ENCODE measurements at places on chromosomes 16 and 17.
A peak's percentile ranks its signal among the peaks of the same experiment; 100 is the strongest.

DNA sequence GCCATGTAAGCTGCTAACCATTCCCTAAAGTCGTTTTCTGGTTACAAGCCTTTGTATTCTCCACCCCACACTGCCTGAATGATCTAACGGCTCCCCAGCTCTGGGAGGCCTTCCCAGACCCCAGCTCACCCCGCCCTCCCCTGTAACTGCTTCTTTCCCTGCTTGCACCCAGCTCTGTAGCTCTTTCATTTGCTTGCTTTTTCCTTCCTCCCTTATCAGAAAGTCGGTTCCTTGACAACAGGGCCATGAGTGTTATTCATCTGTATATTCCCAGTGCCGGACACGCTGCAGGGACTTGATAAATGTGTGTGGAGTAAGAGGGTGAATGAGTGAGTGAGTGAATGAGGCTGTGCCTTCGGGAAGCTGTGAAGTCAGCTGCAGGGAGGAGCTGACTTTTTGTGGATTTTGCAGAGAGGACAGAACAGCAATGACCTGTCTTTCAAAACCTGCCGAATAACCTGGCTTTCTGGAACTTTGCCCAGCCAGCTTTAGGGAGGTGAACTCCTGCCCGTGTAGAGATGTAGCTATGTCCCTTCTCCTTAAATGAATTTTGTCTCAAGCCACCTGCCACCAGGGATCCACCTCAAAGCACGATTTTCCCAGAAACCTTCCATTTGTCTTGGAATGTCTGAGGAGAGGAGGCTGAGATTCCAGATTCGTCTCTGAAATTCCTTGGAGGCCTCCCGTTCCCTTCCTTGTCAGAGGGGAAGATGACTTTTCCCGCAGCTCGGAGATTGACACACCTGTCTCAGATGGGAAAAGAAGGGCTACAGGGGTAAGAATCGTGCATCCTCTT, 20.0 kb upstream of the CACNG4 start:
- DNase-seq: no peak

DNA sequence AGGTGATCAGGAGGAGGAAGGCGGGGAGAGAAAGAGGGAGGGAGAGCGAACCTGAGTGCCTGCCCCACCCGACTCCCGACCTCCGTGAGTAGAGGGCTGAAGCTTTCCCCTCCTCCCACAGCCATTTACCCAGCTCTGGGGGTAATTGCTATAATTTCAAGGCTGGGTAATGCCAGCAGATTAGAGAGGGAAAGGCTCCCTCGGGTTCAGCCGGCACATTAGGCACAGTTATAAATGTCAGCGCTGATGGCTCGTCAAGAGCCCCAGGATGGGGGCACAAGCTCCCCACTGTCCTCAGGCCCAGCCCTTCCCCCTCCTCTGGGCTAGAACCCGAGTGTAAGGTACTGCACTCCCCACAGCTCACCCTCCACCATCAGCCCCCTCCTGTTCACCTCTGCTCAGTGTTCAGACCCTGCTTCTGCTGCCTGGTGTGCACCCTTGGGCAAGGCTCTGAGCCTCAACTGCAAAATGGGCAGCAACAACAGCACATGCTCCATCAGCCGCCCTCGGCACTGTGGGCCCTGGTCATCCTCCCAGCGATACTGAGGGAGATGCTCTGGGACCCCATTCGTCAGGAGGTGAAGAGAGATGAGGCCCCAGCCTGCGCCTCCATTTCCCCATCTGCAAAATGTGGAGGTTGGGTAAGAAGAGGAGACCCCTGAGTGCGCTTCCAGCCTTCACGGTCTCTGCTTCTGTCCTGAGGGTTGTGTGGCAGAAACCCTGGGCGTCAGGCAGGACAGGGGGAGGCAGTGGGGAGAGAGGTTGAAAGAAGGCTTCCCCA, 77.2 kb downstream of the NT5M start:
- DNase-seq: no peak

- DNase-seq: no peak
Measured at GRCh38 chr17:39484178-39484577, 22.9 kb downstream of the CDK12 start.

DNA sequence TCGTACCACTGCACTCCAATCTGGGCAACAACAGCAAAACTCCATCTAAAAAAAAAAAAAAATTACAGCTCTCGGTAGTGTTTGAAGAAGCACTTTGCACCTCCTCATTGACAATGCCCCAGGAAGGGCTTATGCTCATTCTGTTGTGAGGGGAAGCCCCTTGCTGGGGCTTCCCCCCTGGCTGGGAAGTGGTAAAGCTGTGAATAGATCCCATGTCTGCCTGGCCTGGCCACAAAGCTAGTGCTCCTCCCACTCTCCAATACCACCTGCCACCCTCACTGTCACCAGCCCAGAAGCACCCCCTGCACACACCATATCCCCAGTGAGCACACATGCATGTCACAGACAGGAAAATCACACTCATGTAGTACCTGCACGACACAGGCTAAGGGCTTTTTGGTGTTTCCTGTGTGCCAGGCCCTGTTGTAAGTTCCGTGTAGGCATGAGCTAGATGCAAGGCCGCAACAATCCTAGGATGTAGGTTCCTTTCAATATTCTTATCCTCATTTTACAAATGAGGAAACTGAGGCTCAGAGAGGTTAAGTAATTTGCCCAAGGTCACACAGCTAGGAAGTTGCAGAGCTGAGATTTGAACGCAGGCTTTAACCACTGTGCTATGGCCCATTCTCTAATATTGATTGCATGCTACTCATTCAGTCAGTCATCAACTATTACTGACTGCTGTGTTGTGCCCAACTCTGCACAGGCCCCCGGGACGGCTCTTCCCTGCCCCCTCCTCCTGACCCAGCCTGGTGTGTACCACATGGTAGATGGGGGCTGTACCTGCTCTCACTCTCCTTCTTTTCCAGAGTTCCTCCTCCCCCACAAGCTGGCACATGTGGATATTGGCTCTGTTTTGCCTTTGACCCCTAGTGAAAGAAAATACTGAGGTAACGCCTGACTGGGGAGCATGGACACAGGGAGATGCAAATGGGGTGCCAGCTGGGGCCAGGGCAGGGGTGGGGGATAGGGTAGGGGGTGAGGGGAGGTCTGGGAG, 11.9 kb upstream of the COL1A1 start:
- DNase-seq: no peak

GRCh38 chr16:87203060-87203656, 114.0 kb downstream of the C16orf95 start:
- DNase-seq: peak; percentile 4

DNA sequence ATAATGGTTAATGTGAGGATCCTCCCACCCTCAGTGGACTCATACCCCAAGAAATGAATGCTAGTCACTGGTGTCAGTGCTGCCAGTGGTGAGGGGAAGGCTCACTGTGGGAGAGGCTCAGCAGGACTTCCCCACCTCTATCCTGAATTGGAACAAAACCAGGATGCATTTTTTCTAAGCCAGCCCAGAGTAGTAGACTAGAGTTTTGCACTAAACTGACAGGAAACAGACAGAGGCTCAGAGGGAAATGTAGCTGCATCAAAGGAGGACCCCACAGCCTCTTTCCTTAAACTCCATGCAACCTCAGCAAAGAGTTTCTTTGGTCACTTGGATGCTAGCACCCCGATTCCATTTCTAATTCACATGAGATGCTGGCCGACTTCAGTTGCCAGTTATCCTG, 10.7 kb upstream of the SKAP1 start:
- no peak for DNase-seq

DNA sequence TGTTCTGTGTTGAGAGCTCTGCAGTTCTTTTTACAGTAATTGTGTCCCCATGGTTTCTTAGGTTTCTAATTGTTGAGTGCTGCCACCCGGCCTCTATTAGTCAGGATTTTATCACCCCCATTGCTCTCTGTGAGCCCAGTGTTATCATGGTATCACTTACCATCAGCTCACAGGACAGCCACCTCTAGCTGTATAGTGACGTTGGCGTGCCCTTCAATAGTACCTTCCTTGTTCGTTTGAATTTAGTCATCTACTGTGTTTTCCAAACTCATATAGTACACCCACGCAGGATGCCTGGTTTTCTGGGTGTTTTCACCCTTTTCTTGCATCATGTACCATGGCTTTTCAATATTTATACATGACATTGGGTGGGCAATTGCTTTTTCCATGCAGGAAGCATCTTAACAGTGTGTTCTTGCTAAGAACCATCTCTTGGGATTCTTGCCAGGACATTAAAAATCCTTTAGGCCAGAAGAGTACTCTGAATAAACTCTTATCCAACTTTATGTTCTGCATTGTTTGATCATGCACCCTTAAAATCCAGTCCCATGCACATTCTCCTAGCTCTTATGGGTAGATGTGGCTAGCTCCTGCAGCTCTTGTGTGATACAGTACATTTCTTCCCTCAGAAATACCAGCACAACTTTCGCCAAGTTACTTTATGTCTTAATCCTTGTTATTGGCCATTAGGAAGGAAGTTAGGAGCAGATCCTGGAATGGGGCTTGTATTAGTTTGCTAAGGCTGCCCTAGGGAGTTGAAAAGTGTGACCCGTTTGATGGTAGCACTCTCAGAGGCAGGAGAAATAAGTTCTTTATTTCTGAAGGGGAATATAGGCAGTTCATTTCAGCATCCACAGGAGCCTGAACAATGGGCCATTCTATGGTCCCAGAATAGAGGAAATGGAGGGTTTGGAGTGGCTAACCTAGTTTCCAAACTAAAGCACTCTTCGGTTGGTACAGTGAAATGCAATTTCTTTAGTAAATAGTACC, 11.3 kb upstream of the ABCA10 start:
- no peak for DNase-seq

GRCh38 chr17:72053449-72053848, 67.4 kb upstream of the SOX9 start:
- no peak for DNase-seq

DNA sequence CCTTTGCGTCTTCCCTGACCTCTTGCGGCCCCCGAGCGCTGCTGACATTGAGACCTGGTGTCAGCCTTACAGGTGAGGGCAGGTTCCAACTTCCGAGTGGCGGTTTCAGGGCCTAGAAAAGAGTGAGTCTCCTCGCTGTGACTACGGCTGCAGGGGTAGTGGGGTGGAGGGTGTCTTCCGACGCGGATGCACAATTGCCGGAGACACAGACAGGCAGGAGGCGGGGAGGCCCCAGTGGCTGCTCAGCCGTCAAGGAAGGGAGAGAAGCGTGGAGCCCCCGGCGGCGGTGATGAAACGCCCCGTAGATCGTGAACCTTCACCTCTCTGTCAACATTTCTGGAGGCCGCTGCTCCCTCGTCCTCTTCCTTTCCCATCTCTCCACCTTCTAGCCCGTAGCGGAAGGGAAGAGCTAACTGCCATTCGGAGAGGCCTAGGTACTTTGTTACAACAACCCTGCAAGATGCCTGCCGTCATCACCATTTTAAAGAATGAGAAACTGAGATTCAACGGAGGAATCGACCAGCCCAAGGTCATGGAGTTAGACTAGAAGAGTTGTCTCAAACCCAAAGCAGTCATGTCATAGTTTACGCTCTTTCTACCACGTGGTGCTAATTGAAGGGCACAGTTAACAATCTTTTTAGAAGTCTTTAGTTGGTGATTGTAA, 485 bp downstream of the DNAJA3 start:
- no peak for DNase-seq

DNA sequence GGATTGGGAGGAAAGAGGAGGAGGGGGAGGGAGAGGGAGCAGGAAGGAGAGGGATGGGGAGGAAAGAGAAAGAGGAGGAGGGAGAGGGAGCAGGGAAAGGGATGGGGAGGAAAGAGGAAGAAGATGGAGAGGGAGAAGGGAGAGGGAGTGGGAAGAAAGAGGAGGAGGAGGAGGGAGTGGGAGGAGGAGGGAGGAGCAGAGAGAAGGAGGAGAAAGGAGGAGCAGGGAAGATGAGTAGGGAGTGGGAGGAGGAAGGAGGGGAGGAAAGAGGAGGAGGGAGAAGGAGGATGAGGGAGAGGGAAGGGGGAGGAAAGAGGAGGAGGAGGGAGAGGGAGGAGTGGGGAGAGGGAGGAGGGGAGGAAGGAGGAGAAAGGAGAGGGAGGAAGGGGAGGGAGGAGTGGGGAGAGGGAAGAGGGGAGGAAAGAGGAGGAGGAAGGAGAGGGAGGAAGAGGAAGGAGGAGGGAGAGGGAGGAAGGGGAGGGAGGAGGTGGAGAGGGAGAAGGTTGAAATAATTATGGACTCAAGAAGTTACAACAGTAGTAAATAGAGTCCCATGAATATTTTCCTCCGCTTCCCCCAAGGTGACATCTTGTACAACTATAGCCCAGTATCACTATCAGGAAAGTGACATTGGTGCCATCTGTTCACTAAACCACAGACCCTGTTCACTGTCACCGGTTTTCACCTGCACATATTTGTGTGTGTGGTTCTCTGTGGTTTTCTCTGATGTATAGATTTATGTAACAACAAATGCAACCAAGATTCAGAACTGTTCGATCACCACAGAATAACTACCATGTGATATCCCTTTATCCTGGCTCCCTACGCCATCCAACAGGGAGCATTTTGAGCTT, 325.3 kb upstream of the EEF2KMT start:
- no peak for DNase-seq

DNA sequence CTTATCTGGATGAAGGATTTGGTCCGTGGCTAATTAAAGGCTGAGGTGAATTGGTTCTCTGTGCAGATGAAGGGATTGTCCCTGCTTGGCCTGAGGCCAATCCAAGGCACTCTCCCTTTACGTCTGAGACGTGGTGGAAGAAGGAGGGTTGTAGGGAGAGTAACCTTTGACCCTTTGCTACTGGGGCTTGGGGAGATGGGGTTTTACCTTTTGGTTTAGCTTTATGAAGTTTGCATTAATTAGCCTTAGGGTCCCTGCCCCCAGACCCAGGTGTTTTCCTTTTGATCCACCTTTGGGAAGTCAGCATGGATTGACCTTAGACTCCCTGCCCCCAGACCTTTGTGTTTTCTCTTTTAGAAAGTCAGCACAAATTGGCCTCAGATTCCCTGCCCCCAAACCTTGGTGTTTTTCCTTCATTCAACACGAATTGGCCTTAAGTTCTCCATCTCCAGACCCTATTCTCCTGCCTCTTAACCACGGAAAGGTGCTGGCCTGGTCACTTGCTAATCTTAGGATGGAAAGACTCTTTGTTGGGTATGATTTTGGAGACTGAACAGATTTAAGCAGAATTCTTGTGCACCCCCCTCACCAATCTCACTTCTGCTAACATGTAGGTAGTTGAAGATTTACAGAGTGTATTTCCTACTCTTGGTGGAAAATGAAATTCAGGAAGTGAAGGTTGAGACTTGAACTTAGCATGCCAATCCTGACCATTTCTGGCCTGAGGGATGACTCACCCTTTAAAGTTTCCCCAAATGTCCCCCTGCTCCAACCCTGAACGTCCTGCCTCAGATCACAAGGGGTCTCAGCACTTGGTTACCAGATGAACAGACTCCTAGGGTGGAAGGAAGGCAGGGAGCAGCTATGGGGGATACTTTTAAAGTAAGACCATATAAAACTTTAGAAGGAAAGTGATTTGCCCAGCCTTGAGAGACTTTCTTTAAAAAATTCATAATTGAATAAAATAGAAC, 23.1 kb upstream of the MMD start:
- no peak for DNase-seq
